GM03348 (cell line): ENCODE measurements at places on chromosomes 2 and 18.

DNA sequence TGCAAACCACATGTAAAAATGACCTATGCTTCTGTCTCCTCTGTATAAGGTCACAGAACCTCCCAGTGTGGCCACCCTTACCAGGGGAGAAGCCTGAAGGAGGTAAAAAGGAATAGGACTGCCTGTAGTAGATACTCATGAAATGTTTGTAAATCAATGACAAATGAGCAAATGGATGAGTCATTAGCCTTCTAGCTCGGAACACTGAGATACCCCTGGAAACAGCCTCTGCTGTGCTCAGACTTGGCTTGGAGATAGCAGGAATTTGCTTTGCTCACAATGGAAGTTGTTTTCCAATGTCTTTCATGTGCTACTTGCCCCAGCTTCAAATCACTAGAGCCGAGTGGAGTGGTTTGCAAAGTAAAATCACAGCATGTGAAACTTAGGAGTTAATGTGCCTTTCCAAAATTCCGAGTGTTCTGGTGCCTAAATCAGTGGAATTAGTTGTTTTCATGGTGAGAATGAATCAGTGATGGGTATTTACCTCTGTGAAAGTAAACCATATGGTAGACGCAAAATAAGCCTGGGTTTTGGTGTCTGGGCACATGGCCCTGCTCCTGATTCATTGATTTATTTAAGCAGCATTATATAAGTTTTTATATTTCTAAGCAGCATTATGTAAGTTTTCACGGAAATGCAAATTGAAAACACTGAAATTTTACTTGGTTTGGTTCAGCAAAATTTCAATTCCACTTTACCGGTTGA, 154.0 kb upstream of the MAP3K20 start:
- no peak for DNase-seq

GRCh38 chr2:71507476-71507875, 54.1 kb downstream of the DYSF start:
- DNase-seq, result no peak

- peak; percentile 77 for DNase-seq
Measured at GRCh38 chr2:70779911-70780545, 10.4 kb downstream of the FIGLA start.

GRCh38 chr2:241753493-241753892, 19.1 kb downstream of the D2HGDH start:
- no peak for DNase-seq

DNA sequence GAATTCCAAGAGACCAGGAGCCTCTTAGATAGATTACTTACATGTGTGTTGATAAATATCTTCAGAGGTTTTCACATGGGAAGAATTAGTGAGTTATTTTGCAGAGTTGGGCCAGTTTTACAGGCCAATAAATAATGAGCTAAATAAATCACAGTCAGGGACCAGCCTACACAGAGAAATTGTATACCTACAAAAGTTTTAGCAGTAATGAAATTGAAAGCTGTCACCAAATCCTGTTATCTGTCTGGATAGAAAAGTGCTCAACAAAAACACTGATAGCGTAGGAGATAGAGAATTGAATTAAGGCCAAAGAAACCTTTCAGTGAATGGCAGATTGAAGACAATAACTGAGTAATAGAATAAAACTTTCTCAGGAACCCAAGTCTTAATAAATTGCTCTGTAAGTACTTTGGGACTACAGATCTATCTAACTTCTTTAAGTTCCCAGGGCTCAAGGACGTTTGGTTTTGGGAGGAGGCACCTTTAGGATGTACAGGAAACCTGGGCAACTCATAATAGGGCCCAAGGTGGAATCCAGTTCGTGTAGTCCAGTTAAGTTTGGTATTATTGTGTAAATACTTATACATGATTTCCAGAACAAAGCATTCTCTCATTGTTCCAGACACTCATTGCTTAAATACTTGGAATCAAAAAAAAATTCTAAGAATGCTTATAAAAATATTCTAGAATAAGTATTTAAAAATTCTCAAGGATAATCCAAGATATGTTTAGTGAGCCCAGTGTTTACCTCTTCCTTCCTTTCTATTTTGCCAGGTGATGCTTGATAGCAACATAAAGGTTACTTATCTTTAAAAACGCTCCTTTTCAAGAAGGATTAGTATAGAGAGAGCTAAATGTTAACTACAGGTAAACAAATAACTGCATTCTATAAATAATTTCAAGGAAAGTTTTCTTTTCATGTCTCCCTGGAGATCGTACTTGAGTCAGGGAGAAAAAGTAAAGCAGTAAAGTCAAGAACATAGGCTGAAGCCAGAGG, 134.5 kb downstream of the NCKAP5 start:
- DNase-seq, result peak; percentile 14

DNA sequence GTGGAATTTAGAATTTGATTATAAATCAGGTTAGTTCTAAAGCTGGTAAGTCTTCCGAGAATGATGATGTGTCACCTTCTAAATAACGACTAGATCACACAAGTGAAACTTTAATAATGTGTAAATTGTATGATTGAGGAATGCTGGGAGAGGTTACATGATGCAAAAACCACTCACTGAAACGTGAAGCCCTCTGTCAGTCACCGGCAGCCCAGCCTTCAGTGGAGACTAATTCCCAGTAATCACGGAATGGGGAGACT, 45.9 kb upstream of the ROCK2 start:
- no peak for DNase-seq

GRCh38 chr2:157838442-157839161, 37.5 kb downstream of the ACVR1 start:
- DNase-seq, result peak; percentile 74

DNA sequence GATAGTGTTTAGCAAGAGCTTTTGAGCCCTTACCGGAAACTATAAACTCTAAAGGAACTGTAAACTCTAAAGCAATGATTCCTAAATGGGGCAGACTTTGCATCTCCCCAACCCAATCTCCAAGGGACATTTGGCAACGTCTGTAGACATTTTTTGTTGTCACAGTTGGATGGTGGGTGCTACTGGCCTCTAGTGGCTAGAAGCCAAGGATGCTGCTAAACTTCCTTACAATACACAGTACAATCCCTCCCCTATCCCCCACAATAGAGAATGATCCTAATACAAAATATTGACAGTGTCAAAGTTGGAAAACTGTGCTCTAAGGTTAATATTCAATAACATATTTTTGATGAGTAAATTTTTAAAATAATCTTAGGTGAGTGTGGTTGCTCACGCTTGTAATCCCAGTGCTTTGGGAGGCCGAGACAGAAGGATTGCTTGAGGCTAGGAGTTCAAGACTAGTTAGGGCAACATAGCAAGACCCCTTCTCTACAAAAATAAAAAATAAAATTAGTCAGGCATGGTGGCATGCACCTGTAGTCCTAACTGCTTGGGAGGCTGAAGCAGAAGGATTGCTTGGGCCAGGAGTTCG, 66.7 kb downstream of the PTPN4 start:
- peak; percentile 14 for DNase-seq

DNA sequence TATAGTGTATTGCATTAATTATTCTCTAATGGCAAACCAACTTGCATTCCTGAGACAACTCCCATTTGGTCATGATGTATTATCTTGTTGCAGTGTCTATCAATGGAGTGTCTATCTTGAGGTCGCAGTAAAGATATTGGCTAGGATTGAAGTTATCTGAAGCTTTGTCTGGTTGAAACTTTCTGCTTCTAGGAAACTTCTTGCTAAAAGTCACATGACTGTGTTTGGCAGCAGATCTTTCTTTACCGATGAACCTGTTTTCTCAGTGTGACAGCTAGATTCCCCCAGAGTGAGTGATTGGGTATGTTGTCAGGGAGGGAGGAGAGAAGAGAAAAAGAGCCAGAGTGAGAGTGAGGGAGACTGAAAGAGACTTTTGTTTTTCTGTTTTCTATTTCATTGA, 119.6 kb downstream of the QPCT start:
- DNase-seq, result no peak

DNA sequence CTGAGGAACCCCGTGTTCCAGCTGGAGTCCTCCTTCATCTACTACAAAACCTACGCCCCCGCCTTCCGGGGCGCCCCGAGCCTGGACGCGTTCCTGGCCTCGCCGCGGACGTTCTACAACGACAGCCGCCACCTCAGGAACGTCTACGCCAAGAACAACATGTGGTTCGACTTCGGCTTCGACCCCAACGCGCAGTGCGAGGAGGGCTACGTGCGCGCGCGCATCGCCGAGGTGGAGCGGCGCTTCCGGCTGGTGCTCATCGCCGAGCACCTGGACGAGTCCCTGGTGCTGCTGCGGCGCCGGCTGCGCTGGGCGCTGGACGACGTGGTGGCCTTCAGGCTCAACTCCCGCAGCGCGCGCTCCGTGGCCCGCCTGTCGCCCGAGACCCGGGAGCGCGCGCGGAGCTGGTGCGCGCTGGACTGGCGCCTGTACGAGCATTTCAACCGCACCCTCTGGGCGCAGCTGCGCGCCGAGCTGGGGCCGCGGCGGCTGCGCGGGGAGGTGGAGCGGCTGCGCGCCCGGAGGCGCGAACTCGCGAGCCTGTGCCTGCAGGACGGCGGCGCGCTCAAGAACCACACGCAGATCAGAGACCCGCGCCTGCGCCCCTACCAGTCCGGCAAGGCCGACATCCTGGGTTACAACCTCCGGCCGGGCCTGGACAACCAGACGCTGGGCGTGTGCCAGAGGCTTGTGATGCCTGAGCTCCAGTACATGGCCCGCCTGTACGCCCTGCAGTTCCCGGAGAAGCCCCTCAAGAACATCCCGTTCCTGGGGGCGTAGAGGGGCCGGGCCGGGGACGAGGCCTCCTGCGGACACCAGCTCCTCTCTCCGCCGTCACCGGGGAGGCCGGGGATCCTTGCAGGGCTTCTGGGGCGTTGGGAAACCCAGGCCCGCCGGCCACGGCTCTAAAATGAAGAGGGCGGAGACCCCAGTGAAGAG, 5.3 kb upstream of the NEU4 start:
- peak; percentile 78 for DNase-seq

DNA sequence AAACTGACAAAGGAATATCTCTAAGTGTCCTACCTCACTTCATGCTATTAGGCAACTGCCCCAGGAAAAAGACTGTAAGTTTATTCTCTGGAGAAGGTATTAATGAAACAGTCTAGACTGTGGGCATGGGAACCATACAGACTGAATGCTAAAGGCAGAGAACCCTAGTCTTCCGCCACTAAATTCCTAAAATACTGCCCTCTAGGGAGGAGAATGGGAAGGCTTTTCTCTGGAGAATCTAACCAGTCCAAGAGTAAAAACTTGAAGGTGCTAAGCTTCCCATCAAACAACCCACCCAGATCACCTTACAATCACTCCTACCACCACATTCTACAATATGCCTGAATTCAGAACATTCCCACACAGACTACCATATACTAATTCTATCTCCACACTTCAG, 3.4 kb downstream of the SRBD1 start:
- DNase-seq, result peak; percentile 29

DNA sequence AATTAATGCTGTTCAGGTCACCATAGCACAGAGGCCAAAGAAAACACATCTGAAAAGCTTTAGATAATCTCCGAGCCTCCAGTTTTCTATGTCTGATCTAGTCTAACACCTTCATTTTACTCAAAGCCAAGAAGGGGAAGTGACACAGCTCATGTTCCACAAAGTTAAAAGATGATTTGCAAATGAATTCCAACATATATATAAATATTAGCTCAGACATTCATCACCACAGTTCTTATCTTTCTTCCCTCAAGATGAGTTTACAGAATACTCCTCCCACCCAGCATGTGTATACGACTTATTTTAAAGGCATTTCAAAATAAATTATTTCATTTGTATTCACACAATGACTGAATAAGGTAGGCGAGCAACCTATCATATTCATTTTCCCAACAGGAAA, 82.4 kb downstream of the AAK1 start:
- DNase-seq, result no peak

- DNase-seq, result peak; percentile 38
Measured at GRCh38 chr2:105518897-105519296, 120.0 kb upstream of the FHL2 start.

GRCh38 chr18:25827961-25828561, 262.4 kb downstream of the SS18 start:
- peak; percentile 14 for DNase-seq

GRCh38 chr2:135055182-135055786, 3.2 kb downstream of the RAB3GAP1 start:
- peak; percentile 47 for DNase-seq

GRCh38 chr2:230868161-230868946, 3.6 kb downstream of the ITM2C start:
- DNase-seq, result no peak
